RPMI8226 (cell line): ENCODE measurements at places on chromosomes 12 and 14.

GRCh38 chr14:34629344-34629656 is 648 bp downstream of the SNX6 start:
- no peak for DNase-seq

DNA sequence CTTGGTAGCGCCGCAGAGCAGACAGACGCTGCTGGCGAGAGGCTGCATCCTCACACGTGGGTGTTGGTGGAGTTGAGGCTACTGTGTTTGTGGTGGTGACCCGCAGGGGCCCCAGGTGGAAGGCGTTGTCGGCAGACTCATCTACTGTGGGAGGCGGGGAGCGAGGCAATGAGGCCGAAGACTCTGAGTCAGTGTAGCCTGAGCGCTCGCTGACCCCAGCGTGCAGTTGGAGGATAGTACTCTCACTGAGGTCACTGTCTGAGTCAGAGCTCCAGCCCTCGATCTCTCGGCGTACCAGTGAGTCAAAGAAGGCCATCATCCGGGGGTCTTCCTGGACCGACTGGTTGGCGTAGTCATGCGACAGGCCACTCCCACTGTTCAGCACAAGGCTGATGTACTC is 76.0 kb upstream of the ACTN1 start:
- no peak for DNase-seq

- DNase-seq, result no peak
These were observed 935 bp downstream of the TBC1D30 start for GRCh38 chr12:64825143-64826021.

- DNase-seq, result no peak
These were observed 236.4 kb downstream of the PCNX1 start for GRCh38 chr14:71143381-71144290.

GRCh38 chr12:3294481-3294911 is 196.5 kb upstream of the PRMT8 start:
- DNase-seq, result peak; percentile 36

- DNase-seq, result no peak
These were observed 122.3 kb downstream of the MON2 start for GRCh38 chr12:62588916-62589315.

DNA sequence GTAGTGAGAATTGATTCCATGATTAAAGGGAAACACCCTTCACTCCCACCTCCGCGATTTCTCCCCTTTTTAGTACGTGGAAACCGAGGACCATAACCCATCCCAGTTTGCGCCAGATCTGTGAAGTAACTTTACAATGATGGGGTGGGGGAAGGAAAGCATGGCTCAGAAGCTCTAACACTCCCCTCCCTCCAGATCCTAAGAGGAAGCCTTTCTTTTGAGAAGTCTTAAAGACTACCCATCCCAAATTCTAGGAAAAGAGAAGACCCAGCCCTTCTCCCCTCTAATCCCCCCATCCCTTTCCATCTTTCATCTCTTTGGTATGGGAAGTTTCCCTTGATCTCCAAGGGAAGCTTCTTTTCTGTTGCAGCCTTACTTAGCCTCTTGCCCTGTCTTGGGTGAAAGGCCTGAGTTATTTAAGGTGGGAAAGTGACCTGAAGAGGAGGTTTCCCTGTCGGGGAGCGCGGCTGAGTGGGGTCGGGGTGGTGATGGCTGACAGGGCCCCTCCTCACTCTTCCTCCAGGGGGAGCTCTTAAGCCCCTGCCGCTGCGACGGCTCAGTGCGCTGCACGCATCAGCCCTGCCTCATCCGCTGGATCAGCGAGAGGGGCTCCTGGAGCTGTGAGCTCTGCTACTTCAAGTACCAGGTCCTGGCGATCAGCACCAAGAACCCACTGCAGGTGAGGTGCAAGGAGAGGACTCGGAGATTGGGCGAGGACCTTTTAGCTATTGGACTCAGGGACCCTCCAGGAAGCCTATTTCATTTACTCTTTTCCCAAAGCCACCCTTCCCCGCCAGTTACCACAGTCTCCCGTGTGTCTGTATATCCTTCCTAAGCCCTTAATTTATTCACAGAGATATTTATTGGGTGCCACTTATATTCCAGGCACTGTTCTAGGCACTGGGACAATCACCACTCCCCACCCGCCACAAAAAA is 1.8 kb downstream of the MARCHF9 start:
- DNase-seq, result peak; percentile 84

GRCh38 chr14:80933282-80933681 is 8.3 kb downstream of the CEP128 start:
- no peak for DNase-seq

GRCh38 chr12:52628111-52628507 is 9.8 kb upstream of the KRT73 start:
- DNase-seq, result no peak

DNA sequence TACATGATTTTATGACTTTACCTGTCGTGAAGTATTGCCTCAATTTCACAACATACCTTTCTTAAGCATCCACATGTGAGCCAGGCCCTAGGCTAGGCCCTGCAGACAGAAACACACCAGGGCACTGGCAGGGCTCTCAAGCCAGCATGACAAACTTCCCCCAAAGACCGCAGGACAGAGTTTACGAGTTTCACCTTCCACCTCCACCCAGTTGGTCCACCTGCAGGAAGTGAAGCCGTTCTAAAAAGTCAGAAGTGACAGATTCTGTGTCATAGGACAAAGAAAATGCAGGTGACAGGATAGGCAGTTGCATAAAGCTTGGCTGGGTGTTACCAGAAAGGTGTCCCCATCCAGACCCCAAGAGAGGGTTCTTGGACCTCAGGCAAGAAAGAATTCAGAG is 382.3 kb downstream of the PCNX1 start:
- DNase-seq, result peak; percentile 86

DNA sequence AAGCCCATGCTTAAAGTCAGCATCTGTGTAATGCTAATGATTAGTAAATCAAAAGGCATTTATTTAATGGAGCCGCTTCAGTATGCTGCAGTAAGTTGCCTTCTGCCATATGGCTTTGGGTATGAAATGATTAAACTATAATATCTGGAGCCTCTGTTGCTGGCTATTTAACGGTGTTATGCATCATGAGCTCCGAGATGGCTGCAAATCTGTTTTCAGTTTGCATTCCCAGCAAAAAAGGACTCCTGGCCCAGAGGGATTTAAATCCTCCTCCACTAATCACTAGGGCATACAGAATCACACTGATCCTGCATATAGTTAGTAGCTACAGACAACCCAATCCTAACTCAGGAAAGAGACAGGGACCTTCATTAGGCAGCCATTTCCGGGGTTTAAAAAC is 171.5 kb upstream of the EEA1 start:
- no peak for DNase-seq

DNA sequence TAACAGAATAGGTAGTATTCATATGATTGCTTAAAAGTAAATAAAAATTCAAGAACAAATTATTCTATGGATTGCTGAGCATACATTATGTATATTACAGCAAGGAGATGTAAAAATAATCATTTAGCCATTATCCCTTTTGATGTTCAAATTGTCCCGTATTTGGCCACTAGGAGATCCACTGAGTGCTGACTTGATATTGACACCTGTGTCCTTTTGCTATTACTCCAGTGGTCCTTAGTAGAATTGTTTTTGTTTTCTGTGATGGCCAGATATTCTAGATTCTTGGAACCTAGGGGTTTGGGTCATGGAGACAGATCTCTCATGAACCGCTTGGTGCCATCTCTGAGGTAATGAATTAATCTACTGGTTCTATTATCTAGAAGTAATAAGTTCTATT is 16.8 kb downstream of the ERO1A start:
- no peak for DNase-seq

GRCh38 chr14:64040044-64040443 is 187.2 kb downstream of the SYNE2 start:
- DNase-seq, result no peak

- peak; percentile 23 for DNase-seq
These were observed 59.2 kb upstream of the TSPAN8 start for GRCh38 chr12:71216725-71217579.

- no peak for DNase-seq
These were observed 183.2 kb downstream of the GRIP1 start for GRCh38 chr12:66495709-66496108.

DNA sequence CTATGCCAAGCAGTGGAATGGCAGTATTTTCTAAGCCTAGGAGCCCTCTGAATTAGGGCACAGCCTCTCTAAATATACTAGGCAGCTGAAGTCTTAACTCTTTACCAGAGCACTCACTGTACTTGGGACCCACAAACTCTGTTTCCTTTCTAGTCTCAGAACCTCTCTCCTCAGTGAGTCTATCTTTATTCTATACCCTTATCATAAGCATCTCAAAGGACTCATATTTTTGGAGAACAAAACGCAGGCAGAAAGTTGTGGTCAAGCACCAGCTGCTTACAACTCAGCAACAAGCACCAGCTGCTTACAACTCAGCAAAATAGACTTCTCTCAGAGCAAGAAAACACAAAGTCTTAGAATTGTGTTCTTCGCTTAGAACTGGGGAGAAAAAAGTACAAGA is 993 bp downstream of the CCDC196 start:
- DNase-seq, result no peak

GRCh38 chr12:108136697-108137096 is 7.6 kb downstream of the WSCD2 start:
- DNase-seq, result no peak
